ENCODE measurements at places on chromosomes 1 and 21. TPM values are rescaled to one million over a fixed set of nuclear protein-coding genes. Genes with fewer than 3 reads are reported as not detected.

- DNase-seq: no peak
Observed at GRCh38 chr1:228287541-228288425, 79.9 kb downstream of the OBSCN start.

- no peak for DNase-seq
Observed at GRCh38 chr1:110464340-110464739, 13.4 kb downstream of the PROK1 start.

DNA sequence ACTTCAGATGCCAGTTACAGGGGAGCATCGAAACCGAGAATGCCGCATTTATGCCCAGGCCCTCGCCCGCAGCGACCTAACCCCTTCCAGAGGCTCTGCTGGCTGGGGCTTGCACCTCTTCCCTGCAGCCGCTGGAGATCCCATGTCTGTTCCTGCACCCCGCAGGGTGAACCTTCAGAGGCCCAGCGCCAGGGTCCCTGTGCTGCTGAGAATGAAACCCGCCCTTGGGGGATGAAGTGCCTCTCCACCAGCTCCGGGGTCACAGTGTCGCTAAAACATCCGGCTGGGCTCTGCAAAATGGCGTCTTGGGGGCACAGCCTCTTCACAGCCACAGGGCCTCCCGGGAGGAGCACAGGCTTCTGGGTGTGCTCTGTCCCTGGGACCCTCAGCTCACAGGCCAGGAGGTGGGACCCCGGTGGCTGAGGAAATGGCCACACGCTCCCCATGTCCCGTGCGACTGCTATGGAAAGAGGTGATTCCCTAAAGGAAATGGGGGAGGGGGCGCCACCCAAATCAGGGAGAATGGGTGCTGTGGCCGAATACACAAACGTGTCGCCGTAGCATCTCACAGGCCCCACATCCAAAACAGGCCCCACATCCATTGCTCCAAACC, 39.9 kb upstream of the TSPEAR start:
- DNase-seq: no peak

DNA sequence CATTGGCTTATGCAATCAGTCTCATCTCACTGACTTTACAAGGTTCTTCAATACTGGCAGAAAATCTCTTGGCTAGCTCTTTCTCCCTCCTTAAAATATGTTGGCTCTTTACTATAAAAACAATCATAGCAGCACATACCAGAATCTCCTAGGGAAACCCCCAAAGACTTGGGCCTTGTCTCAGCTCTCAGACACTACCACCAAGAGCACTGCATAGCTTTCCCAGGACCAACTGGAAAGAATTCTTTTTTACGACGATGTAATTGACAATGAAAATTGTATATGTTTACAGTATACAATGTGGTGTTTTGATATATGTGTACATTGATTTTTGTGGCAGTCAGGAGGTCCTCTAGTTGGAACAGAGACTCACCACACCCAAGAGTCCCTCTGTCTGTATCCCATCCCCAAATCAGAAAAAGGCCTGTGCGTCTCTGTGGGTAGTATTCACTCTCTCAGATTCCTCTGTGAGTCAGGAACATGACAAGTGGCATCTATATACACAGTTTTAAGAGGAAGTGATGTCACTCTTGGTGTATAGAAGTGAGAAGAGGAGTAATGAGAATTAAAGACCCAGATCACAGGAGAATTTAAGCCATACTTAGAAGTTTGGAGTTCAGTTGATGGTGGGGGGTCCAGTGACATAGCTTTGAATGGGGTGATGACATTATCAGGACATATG, 21.1 kb downstream of the SMAP2 start:
- DNase-seq: no peak

DNA sequence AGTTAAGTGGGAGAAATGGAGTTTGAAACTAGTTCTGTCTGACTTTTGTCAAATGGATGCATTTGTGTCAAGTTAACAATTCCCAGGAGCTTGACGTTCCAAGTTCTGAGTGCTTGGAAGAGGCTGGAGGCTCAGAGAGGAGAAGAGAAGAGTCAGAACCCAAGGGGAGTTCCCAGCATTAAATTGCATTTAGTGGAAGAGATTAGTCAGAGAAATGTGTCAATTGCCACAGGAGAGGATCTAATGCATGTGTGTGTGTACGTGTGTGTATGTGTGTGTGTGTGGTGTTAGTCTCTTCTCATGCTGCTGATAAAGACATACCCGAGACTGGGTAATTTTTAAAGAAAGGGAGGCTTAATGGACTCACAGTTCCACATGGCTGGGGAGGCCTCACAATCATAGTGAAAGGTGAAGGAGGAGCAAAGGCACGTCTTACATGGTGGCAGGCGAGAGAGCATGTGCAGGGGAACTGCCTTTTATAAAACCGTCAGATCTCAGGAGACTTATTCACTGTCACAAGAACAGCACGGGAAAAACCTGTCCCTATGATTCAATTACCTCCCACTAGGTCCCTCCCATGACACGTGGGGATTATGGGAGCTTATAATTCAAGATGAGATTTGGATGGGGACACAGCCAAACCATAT, 101.5 kb upstream of the TMEM51 start:
- no peak for DNase-seq

GRCh38 chr21:42459546-42460215, 36.3 kb downstream of the RSPH1 start:
- DNase-seq: no peak

DNA sequence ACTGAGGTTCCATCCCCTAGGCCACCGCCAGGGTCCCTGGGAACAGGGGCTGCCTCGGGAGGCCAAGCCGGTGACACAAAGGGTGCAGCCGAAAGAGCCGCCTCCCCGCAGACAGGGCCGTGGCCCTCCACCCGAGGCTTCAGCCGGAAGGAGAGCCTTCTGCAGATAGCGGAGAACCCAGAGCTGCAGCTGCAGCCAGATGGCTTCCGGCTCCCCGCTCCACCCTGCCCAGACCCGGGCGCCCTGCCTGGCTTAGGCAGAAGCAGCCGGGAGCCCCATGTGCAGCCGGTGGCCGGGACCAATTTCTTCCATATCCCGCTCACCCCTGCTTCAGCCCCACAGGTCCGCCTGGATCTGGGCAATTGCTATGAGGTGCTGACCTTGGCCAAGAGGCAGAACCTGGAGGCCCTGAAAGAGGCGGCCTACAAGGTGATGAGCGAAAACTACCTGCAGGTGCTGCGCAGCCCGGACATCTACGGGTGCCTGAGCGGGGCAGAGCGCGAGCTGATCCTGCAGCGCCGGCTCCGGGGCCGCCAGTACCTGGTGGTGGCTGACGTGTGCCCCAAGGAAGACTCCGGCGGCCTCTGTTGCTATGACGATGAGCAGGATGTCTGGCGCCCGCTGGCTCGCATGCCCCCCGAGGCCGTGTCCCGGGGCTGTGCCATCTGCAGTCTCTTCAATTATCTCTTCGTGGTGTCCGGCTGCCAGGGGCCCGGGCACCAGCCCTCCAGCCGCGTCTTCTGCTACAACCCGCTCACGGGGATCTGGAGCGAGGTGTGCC, 1.4 kb downstream of the KLHDC7A start:
- no peak for DNase-seq

DNA sequence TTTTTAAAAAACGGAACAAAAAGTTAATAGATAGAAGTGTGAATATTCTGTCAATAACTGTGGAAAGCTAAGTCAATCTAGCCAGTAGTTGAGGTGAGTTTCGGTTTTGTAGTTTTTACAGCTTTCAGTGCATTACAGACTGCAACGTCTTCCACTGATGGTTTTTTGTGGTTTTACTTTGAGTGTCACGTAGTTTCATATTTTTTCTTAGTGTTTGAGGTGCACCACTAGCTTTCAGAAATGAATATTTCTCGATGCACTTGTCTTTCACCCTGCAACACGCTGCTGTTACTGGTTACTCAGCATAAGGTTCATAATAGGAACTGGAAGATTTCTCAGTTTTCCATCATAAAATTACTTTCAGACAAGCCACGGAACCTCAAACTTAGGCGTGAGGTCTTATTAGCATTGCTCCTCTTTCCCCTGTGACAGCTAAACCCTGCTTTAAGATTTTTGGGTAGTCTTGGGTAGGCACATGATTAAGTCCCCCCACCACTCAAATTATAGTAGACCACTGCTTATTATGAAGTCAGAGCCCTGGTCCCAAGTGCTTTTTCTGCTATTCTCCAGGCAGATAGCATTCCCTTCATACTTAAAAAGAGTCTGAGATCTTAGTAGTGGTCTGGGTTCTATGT, 1412.7 kb downstream of the KCNT2 start:
- DNase-seq: no peak

DNA sequence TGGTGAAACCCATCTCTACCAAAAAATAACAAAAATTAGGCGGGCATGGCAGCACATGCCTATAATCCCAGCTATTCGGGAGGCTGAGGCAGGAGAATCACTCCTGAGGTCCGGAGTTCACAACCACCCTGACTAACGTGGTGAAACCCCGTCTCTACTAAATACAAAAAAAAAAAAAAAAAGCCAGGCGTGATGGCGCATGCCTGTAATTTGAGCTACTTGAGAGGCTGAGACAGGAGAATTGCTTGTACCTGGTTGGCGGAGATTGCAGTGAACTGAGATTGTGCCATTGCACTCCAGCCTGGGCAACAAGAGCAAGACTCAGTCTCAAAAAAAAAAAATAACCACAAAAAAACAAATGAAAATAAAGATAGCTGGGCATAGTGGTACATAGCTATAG, 42.3 kb downstream of the CC2D1B start:
- DNase-seq: no peak

DNA sequence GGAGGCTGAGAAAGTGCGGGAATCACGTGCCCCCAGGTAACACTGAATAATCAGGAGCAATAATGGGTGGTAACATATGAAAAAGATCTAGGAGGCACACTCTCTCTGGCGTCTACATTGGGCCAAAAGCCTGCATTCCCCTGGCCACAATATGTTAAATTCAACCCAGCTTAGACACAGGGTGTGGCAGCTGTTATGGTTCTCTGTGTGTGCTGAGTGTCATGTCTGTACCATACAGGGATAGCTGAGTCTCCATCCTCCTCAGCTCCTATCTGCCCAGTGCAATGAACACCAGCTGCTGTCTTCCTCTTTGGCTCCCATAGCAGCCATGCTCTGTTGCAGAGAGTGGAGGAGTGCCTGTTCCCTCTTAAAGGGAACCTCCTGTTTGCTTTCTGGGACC, 14.3 kb downstream of the S100A11 start:
- no peak for DNase-seq

- DNase-seq: no peak
Observed at GRCh38 chr1:235077571-235078479, 50.8 kb downstream of the TOMM20 start.

GRCh38 chr1:165387961-165388360, 31.4 kb upstream of the LMX1A start:
- no peak for DNase-seq

GRCh38 chr1:94334764-94335163, 83.4 kb upstream of the ABCD3 start:
- DNase-seq: no peak

DNA sequence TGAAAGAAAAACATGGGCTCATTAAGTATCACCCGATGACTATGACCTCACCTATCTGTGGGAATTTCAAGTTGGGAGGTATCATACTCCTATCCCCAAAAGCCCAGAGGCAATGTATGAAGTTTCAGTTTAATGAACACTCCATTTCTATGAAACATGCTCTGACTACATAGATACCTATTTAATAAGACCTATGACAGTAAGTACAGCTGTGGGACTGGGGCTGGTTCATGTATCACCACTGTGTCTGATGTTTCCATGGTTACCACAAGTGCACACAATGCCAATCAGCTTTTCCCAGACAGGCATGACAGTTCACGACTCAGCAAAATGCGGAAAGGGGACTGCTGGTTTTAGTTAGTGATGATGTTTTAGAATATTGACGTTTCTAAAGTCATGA, 167.7 kb downstream of the SIPA1L2 start:
- DNase-seq: no peak

GRCh38 chr1:190172651-190173430, 304.8 kb downstream of the BRINP3 start:
- DNase-seq: no peak

DNA sequence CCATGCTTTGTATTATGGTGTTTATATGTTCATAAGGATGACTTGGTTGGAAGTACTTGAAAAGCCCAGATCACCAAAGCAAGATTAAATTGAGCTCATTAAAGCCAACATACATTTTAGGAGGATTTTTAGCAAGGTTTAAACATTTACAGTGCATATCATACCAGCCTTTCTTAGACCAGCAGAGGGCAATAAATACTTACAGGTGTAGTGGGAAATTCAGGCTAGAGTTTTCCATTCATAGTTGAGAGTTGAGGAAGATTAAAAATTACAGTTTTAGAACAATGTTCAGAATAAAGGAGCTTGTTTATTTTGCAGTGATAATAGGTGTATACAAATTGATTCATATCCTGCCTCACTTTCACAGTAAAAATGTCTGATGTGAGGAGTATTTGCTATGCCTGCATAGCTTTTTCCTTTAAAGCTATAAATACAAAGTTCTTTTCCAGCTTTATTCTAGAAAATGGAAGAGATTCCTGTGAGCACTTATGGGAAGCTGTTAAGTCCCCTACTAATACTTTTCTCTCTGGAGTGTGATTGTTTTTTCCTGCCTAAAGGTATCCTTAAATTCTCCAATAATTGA, 35.3 kb downstream of the DTL start:
- peak; percentile 36 for DNase-seq

DNA sequence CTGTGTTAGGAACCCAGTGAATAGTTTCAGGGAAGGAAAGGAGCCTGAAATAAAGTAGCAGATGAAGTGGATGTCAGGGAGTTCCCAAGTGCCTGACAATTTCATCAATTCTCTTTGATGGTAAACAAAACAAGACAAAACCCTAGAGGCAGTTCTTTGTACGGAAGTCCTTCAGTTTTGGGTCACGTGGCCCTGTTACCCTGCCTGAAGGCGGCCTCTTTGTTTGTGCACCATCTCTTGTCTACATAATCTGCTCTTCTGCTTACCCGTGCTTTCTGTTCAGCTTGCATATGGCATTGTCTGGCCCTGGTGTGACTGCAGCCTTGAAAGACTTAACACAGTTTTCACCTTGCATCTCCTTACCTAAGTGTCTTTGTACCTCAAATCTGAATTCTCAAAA, 166.7 kb upstream of the DUSP10 start:
- no peak for DNase-seq

DNA sequence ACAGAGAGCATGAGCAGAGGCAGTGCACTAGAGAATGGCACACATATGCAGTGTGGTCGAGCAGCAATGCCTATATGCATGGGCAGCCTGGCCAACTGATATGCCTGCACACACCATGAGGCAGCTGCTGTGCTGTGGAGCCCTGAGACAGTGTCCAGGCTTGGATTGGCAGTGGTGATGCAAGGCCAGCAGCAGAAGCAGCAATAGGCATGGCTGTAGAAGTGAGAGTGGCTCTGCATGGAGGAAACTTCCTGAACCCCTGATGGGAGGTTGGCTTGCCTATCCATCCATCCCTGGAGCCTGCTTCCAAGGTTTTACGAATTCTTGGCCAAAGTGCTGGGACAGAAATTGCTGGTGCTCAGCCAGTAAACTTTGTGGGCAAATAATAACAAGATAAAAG, 89.7 kb downstream of the DIRAS3 start:
- no peak for DNase-seq

Gene GALE
- 26.1 TPM for total RNA-seq

Gene RGS1
- total RNA-seq: 6.5 TPM

Gene PDZK1IP1
- not detected for total RNA-seq

Gene NBPF3
- 11.0 TPM for total RNA-seq

Gene WDR26
- total RNA-seq: 58.7 TPM

Gene NEGR1
- total RNA-seq: 78.7 TPM

Gene C1orf226
- 0.82 TPM for total RNA-seq

Gene NUDT4B
- 15.9 TPM for total RNA-seq

Gene TSSK3
- 0.41 TPM for total RNA-seq

Measured in frontal cortex (tissue), 4 donors.